ENCODE measurements at places on chromosomes 6 and 20.

DNA sequence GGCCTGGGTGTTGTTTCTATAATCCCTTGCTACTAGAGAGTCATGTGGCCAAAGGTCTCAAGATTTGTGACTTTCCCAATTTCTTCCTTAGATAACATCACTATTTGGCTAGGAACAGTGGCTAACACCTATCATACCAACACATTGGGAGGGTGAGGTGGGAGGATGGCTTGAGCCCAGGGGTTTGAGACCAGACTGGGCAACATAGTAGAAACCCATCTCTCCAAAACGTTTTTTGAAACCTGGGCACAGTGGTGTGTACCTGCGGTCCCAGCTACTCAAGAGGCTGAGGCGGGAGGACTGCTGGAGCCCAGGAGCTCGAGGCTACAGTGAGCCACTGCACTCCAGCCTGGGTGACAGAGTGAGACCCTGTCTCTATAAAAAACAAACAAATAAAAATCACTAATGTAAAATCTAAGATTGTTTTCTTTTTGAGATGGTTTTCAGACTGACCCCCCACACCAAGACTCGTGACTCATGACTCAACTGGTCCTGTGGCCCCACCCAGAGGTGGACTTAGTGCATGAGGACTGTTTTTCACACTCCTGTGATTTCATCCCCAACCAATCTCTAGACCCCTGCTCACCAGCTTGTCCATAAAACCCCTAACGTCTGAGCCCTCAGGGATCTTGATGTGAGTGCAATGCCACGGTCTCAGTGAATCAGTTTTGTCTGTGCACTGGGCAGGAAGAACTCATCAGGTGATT, 48.3 kb upstream of the KIF16B start:
- DNase-seq = no peak

GRCh38 chr6:9938801-9939200, 476.1 kb downstream of the TFAP2A start:
- DNase-seq = no peak

DNA sequence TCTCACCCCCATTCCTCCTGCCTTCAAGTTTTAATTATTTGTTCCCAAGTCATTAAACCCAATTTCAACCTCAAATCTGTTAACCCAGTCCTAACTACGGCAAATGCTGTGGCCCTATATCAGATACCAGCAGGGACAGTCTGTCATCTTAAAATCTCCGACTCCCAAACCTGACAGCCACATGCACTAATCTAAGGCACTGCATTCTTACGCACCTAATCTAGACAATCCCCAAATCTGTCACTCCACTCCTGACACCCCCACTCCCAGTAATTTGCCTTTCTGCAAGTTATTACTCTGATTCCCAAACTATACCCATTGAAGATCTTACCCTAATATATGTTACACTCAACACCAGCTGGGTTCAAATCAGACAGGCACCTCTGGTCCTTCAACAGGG, 2.5 kb downstream of the MTCH1 start:
- DNase-seq = no peak

DNA sequence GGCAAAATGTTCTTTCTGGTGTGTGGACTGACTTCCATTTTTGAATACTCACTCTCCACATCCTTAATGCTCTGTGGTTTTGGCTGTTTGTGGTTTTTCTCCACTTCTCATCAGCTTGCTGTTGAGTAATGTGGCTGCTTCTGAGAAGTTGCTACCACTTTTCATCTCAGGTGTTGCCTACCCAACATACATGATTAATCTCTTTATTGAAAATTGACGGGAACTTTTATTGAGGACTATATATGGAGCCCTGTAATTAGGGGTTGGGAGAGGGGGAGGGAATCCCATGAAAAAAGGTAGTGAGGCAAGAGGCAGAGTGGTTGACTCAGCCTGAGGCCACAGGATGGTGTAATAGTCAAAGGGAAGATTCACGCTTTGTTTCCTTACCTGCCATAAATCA, 17.6 kb downstream of the IL22RA2 start:
- peak; percentile 18 for DNase-seq

GRCh38 chr6:22071270-22072041, 225.4 kb downstream of the PRL start:
- DNase-seq = no peak

DNA sequence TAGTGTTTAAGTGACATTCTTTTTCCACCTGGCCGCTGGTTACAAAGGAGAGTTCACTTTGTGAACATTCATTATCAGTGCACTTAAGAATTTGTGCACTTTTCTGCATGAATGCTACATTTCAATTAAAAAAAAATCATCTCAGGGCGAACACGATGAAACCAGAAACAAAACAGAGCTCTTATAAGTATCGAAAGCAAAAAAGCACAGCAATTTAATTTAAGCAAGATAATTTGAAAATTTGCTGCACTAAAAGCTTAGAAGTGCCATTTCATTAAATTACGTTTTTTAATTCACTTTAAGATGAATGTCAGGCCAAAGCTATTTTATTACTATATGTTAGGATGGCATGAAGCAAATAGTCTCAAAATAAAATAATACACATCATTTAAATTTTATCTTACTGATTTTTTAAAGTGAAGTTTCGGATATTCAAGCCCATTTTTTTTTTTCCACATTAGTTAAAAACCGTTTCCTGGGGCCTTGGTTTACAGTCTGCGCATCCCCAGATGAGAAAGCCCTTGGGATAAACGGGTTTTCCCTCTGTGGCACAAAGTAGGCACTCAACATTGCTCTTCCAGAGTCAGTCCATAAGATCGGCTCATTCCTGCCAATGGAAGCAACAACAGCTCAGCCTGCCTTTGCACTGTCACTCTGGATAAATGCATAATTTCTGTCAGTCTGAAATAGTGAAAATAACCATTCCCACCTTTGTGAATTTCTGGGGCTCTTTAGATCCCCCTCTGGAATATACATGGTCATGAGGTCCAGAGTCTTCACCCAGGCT, 80.1 kb downstream of the FYN start:
- DNase-seq = no peak

DNA sequence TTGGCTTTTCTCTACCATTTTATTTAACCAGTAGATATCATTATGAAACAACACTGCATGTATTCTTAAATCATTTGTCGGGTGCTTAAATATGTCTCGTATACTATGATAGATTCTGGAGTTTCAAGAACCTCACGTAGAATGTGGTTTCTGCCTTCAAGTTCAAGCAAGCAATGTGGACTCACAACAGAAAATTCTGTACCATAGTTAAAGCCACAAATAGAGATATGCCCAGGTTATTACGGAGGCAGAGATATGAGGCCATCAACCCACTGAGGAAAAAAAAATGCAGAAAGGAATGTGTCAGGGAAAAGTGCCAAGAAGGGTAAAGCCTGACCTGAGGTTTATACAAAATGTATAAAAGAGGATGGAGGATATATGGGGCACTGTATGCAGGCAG, 109.9 kb downstream of the GFRAL start:
- no peak for DNase-seq

DNA sequence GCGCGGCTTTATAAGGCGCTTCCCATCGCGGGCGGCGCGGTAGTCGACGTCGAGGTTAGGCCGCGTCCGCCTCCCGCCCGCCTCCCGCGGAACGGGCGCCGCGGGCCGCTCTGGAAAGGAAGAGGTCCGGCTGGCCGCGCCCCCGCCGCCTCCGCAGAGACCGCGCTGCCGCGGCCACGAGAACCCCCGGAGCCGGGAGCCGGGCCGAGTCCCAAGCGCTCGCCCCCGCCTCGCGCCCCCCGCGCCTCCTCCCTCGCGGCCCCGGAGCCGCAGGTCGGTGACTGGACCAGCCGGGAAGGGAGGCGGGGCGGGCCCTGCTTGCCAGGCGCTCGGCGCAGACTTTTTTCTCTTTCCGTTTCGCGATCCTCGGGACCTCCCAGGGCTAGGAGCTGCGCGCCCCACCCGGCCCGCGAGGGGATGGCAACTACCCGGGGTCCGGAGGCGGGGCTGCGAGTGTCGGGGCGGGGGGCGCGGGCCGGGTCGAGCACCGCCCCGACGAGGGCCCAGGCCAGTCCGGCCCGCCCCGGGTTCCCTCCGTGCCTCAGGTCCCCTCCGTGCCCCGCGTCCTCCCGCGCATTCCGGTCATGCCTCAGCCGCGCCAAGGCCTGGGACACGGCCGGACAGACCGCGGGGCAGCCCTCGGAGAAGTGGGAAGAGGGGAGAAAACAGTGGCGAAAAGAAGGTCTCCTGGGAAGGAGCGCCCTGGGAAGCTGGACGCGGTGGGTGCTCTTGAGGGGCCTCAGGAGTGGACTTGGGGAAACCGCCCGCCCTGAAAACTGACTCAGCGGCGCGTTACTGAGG, 417 bp upstream of the PXDC1 start:
- DNase-seq = peak; percentile 69

DNA sequence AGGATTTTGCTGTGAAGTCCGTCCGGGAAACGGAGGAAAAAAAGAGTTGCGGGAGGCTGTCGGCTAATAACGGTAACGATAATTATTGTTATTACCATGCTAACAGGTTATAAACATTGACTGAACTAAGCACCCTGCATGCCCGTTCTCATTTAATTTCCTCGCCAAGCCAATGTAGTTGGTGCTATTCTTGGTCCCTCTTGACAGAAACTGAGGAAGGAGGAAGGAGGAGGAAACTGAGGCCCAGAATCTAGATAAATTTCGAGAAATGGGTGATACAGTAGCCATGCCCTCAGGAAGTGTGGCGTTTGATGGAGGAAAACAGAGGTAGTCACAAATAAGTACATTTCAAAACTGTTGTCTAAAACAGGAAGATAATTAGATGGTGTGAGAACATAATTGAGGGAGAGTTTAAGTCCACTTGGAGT, 474 bp downstream of the TPX2 start:
- no peak for DNase-seq

- DNase-seq = no peak
These were observed 56.5 kb upstream of the IER3 start for GRCh38 chr6:30800871-30801270.

GRCh38 chr6:161557333-161558107, 283.7 kb upstream of the AGPAT4 start:
- no peak for DNase-seq

GRCh38 chr20:63686492-63687321, 9.7 kb upstream of the TNFRSF6B start:
- DNase-seq = peak; percentile 66

- no peak for DNase-seq
These were observed 3.5 kb upstream of the NT5DC1 start for GRCh38 chr6:116096979-116097816.

All from AG09309 (cell line).